ENCODE measurements at places on chromosomes 1 and 21.
A peak's percentile ranks its signal among the peaks of the same experiment; 100 is the strongest.

DNA sequence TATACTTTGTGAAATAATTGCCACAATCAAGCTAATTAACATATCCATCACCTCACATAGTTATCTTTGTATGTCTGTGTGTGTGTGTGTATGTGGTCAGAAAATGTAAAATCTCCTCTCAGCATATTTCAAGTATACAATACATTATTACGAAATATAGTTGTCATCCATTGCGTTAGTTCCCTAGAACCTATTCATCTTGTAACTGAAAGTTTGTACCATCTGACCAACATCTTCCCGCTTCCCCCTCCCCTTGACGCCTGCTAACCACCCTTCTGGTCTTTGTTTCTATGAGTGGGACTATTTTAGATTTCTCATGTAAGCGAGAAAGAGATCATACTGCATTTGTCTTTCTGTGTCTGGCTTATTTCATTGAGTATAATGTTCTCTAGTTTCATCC is 455.3 kb downstream of the KCNT2 start:
- no peak for ATAC-seq

DNA sequence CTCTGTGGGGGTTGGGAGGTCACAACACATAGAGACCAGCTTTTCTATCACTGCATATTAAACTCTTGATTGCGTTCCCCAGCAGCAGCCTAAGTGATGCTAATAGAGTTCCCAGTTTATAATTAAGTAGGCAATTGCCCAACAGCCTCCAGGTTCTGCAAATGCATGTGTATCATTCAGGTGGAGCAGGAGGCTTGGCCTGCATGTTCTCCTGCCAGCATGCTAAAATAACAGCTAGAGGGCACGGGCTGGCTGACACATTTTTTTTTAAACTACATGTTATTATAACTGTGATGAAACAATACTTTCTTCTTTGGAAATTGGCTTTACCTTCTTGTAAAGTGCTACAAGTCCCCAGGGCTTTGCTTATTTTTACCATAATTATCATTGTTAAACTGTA is 10.4 kb downstream of the TCHH start:
- peak; percentile 74 for ATAC-seq

DNA sequence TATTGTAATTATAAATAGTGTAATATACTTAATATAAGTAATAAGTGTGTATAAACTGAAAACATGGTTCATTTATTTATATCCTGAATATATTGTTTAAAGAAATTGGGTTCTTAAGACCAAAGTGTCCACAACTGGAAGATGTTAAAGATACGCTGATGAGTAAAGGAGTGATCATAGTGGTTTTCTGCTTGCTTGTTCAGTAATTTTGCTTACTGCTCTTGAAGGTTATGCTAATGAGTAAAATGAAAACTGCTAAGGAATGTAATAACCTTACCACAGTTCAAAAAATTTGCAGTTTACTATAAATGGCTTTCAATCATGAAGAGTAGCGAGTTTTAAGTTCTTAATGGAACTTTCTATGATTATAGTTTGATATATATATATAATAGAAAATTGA is 22.0 kb downstream of the DONSON start:
- no peak for ATAC-seq

DNA sequence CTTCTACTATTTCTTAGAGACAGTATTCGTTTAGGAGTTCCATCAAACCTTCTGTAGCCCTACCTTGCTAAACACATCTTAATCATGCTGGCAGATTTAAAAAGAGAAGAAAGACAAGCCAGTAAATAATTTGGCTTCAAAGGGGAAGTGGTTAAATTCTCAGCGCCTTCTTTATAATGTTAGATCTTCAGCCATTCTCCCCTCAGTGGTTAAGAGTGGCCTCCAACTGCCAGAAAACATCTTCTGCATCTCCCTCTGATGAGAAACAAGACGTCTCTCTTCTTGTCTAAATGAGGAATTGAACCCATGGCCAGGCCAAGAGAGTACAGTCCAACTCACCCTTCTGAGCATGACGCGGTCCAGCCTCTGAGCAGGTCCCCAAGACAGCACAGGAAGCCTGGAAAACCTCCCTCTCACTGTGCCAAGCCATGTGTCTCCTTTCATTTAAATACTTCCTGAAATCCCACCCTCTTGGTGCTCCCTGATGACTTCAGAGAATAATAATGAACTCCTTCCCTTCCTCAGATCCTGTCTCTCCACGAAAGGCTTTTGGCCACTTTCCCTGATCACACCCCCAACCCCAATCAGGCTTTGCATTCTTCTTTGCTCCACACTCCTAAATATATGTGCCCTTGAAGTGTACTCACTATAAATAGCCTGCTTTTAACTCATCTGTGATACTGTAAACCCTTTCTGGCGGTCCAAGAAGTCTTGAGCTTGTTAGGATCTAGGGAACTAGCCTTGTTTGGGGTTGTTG is 16.4 kb upstream of the LRRC52 start:
- ATAC-seq, result no peak

- no peak for ATAC-seq
Measured at GRCh38 chr1:192159781-192160180, 1.5 kb downstream of the RGS18 start.

DNA sequence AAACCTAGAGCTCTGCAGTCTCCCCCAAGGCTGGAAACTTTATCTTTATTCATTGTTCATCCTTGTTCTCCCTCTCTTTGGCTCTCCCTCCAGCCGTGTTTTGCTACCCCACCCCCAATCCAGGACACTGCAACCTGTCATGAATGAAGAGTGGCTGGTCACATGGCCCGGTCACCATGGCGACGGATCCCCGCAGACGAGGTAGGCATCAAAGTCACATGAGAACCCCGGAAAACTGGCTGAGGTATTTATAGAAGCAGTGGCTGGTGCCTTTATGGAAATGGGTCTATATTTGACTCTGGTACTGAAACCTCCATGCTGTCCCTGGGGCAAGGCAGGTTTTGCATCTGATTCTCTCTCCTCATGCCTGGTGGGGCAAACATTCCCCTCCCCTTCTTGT is 13.4 kb upstream of the SLC6A17 start:
- no peak for ATAC-seq

Measured in esophagus mucosa (tissue), 1 donor.